ENCODE measurements at places on chromosomes 2 and 18.

GRCh38 chr2:237731663-237732062, 66.9 kb upstream of the RBM44 start:
- DNase-seq = peak; percentile 80

DNA sequence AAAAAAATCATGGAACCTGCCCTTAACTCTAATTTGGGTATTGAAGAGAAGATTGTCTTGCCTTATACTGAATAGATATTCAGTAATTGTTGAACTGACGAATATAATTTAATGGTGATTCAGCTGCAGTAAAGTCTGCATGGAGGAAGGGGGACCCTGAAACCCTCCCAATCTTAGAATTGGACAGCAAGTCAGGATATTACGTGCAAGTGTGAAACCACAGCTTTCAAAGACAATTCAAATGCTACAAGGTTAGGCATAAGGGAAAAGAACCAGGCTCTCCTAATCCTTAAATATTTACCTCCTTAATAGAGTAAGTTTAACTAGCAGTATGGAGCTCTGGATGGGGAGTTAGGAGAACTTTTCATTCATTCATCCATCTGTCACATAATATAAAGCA, 226.9 kb upstream of the TNP1 start:
- DNase-seq = no peak

- DNase-seq = no peak
Measured at GRCh38 chr18:79200546-79201268, 131.5 kb downstream of the ATP9B start.

GRCh38 chr2:21392649-21393048, 268.9 kb downstream of the TDRD15 start:
- no peak for DNase-seq

DNA sequence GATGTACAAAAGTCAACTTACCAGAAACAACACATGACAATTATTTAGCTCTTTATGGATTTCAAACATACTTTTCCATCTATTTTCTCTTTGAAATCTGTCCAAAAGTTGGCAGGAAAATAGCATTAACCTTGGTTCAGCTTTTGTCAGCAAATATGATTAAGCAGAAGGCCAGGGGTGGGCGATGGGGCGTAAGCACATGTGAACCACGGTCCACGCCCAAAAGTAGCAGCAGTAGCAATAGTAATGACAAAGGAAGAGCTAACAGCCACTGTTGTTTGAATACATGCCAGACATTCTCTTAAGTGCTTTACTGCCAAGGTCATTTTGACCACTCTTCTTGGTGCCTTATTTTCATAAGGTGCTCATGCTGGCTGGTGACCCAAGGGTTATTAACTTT, 73.5 kb downstream of the ANTXR1 start:
- no peak for DNase-seq

- no peak for DNase-seq
Measured at GRCh38 chr18:68564351-68564750, 150.6 kb downstream of the TMX3 start.

- no peak for DNase-seq
Measured at GRCh38 chr18:63445037-63445436, 22.8 kb upstream of the VPS4B start.

GRCh38 chr18:30106356-30106755, 936.2 kb downstream of the DSC3 start:
- DNase-seq = no peak

DNA sequence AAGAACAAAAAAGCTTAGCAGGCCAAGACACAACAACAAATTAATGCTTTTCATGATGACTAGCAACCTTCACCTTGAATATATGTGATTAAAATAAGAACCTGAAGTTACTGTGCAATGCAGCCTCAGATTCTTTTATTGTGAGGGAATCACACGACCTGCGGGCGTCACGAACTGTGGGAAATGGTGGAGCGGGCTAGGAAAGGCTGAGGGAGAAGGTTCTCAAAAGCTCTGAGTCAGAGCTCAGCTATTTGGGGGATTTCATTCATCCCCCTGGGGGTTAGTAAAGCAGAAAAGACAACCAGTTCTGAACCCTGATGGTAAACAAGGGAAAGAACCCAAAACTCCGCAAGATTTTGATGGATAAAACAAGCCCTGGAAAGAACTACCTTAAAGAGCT, 89.3 kb upstream of the NCKAP5 start:
- no peak for DNase-seq

DNA sequence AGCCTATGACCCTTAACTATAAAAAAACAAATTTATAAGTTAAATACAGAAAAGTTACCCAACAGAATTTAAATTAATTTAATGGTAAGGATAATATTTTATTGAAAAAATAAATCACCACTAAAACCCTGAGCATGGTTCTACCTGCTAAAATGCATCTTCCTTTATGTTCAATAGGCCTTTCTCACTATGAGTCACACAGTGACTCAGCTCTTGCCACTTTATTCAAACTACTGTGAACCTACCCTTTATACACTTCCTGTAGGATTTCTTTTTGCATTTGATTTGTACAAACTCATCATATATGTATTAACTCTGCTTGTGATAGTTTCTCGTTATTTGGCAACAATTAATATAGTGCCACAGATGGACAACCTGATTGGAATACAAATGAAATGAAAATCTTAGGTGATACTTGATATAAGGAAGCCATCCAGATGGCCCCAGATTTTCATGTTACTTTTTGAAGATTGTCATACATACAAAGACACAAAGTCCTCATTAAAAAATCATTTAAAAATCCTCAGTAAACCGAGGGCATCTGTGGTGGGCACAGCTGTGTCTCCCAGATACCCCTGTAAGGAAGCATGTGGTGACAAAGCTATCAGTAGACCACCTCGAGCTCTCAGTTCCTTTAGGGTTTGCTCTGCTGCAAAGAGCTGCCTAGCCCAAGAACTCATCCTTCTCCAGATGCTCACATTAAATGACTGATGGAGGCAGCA, 55.2 kb upstream of the COBLL1 start:
- no peak for DNase-seq

GRCh38 chr2:169139145-169139544, 69.8 kb downstream of the DHRS9 start:
- no peak for DNase-seq

- no peak for DNase-seq
Measured at GRCh38 chr18:73431620-73432019, 563.8 kb upstream of the NETO1 start.

GRCh38 chr2:152375174-152375573, 40.2 kb downstream of the FMNL2 start:
- no peak for DNase-seq

GRCh38 chr2:57891086-57891712, 155.4 kb upstream of the VRK2 start:
- DNase-seq = no peak

GRCh38 chr2:152557273-152557888, 159.9 kb downstream of the PRPF40A start:
- DNase-seq = no peak

DNA sequence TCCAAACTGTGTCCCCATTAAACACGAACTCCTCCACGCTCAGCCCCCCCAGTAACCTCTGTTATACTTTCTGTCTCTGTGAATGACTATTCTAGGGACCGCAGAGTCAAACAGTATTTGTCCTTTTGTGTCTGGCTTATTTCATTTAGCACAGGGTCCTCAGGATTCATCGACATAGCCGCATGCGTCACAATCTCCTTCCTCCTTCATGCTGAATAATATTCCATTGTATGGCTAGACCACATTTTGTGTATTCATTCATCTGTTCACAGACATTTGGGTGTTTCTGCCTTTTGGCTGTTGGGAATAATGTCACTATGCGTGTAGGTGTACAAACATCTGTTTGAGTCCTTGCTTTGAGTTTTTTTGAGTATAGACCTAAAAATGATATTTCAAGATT, 80.9 kb downstream of the SH3RF3 start:
- peak; percentile 21 for DNase-seq

DNA sequence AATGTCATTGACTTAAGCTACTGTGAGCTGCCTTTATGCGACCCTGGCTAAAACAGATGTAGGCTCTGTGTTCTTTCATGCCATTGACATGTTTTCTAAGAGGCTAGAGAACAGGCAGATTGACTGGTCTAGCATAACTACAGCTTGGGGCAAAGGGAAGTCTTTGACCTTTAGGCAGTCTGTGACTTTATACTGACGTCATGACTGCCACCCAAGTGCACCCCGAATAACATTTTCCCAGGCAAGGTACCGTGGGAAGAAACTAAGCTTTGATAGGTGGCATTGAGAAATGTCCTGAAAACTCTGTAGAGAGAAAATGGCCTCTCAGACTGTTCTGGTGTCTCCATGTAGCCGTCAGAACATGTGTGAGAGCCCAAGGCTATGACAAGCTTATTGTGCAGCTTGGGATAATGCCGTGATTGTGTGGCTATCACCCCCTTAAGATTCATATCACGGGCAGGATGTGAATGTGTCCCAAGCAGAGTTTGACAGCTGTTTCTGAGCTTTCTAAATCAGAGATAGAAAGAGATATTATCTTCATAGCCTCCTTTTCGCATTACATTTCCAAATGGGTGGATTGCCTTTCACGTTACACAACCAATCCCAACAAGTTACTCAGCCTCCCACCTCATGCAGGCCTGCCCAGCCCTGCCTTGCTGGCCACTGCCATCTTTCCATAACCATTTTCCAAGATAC, 672.2 kb upstream of the ACVR2A start:
- no peak for DNase-seq

DNA sequence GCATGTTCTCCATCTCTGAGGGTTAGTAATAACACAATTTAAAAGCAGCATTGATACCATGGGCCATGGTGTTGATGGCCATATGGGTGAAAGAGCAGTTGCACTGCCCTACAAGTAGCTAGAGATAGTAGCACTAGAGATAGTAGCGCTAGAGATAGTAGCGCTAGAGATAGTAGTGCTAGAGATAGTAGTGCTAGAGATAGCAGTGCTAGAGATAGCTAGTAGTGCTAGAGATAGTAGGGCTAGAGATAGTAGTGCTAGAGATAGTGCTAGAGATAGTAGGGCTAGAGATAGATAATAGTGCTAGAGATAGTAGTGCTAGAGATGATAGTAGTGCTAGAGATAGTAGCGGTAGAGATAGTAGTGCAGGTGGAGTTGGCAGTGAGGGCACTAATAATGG, 39.5 kb upstream of the KLHL14 start:
- DNase-seq = no peak

DNA sequence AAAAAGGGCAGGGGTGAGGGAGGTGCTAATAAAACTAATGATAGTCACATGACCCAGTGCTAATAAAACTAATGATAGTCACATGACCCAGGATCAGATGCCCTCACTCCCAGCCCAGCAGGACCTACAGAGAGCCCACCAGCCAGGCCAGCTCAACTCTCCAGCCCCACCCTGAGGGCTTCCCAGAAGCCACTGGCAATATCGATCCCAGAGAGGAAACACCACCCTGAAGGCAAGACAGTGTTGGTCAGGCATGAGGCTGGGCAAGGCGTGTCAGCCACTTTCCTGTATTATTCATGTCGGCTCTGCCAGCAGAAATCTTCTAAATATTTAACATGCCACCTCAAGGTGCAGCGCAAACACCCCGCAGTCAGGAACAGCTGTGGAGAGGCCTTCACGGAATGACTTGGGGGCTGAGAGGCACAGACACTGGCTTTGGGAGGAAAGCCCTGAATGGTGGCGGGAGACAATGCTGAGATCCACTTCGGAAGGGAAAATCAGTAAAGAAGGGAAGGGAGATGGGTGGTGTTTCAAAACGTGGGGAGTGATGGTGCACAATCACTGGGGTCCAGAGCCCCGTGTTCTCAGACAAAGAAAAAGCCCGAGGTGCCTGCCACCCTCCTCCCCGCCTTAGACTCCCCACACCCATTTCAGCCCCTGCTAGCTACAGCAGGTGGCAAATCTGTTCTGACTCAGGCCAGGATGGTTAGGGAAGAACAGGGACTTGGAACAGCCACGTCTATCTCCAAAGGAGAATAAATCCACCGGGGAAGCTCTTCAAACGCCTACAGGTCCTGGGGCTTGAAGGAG, 1.4 kb downstream of the REEP1 start:
- no peak for DNase-seq

- no peak for DNase-seq
Measured at GRCh38 chr2:185147361-185147760, 549.0 kb downstream of the ZNF804A start.

- no peak for DNase-seq
Measured at GRCh38 chr18:11810379-11810778, 40.8 kb upstream of the CHMP1B start.

GRCh38 chr2:43067254-43068040, 159.0 kb downstream of the ZFP36L2 start:
- peak; percentile 36 for DNase-seq

- no peak for DNase-seq
Measured at GRCh38 chr2:177930916-177931315, 141.7 kb downstream of the PDE11A start.

- DNase-seq = no peak
Measured at GRCh38 chr18:42882122-42882521, 233.4 kb downstream of the RIT2 start.

DNA sequence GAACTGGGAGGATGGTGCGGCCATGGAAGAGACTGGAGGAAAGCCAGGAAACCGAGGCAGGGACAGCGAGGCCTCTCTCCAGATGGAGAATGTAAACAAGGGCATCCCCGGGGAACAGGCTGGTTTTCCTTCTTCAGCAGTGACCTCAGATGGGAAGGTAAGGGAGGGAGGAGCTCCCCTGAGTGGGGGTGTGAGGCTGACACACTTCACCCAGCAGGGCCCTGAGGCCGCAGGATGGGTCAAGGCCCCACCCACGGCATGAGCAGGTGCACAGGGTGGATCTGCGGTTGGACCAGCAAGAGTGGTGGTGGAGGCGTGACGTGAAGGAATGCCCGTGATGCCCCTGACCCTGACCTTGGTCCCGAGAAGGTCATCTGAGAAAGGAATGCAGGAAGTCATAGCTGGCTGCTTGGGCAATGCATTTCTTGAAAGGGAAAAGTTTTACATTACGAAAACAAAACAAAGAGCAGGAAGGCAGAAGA, 48.1 kb downstream of the ADCY3 start:
- no peak for DNase-seq

GRCh38 chr2:240963065-240963867, 35.2 kb upstream of the SNED1 start:
- DNase-seq = peak; percentile 46

DNA sequence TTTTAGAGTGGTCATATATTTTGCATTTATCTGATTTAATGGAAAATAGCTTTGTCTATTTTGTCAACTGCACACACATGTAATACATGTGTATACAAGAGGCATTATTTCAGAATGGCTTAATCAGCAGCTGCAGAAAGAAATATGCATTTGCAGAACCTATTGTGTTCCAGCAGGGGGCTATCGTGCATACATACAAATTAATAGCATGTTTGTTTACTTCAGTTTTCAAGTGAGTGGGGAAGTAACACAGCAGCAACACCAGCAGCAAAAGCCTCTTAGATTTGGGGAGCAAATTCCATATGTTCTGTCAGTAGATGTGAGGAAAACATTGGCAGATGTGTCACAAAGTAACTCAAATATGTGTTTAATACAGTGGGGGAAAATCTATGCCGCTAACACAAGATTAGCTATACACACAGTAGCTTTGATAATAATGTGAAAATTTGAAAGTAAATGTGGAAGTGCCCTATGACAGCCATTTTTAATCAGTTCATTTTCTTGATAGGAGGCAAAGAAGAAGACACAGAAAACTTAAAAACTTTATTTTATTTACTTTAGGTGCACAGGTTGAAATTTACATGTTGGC, 218.1 kb downstream of the WDR7 start:
- DNase-seq = no peak

- DNase-seq = no peak
Measured at GRCh38 chr2:135163901-135164300, 111.8 kb downstream of the RAB3GAP1 start.
